Daoy (cell line): ENCODE measurements at places on chromosomes 11 and 22.

DNA sequence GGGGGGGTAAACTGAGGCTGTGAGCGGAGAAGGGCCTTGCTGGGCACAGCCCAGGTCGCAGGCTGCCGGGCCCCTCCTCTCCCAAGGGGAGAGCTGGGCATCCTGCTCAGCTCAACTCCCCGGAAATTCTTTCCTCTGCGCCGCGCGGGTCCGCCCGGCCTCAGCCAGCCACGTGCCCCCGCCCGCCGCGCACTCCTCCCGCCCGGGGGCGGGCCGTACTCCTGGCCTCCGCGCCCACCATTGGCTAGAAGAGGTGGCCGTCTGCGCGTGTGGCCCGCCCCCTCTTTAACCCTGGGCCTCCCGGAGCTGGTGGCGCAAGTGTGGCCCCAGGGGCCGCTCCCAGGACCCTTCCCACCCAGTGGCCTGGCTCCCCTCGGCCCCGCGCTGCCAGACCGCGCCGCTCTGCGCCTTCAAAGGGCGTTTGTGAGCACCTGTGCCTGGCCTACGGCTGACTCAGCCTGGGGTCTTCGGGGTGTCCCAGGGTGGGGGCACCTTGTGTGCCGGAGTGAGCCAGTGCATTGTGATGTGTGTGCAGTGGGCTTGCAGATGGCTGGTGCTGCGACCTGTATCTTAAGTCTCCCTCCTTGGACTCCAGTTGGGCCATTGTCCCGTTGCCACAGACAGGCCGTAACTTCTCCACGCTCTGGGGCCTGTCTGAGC, 2.0 kb downstream of the MRGPRF start:
- DNase-seq = peak; percentile 70

DNA sequence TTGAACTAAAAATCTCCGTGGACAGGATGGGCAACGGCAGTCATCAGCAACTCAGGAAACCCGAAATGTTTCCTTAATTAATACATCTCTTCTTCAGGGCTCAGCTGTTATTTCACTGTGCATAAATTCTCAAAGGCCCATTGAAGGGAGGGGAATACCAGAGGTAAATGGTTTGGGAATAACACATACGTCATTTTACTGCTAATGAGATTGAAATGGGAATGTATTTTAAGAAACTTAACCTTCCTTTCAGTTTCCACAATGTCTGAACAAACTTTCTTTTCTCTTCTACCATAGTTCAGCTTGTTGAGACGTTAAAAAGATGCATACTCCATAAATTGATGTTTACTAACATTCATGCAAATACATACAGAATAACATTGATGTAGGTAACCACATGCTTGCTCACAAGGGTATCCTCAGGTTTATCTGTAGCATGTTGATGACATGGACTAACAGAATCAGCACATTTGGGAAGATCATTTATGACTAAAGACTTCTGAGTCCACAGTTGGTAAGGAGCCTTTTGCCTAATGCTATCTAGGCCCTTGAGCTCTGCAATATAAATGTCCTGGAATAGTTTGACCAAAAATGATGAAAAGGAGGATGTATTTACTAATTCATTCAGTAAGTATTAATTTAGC, 7.7 kb upstream of the PRRG4 start:
- no peak for DNase-seq

DNA sequence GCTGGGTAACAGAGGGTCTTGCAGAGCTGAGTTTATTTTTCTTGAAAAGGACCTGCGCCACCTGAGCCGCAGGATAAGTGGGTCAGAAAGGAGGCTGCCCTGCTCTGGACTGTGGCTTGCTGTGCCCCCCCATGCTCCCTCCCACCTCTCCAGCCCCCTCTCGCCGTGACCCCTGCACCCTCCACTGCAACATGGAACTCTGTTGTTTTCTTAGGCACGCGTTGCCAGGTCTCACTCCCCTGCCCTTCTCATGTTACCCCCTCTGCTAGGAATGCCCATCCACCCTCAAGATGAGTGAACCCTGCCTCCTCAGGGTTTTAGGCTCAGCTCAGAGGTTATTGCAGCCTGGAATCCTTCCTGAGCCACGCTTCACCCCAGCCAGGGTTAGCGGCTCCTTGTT, 10.8 kb downstream of the ETS1 start:
- DNase-seq = no peak

- DNase-seq = peak; percentile 64
Measured at GRCh38 chr22:45688600-45689080, 17.0 kb downstream of the ATXN10 start.

- DNase-seq = no peak
Measured at GRCh38 chr11:96061730-96062129, 137.8 kb upstream of the MTMR2 start.

GRCh38 chr11:6410695-6411430, 8.0 kb downstream of the APBB1 start:
- no peak for DNase-seq

DNA sequence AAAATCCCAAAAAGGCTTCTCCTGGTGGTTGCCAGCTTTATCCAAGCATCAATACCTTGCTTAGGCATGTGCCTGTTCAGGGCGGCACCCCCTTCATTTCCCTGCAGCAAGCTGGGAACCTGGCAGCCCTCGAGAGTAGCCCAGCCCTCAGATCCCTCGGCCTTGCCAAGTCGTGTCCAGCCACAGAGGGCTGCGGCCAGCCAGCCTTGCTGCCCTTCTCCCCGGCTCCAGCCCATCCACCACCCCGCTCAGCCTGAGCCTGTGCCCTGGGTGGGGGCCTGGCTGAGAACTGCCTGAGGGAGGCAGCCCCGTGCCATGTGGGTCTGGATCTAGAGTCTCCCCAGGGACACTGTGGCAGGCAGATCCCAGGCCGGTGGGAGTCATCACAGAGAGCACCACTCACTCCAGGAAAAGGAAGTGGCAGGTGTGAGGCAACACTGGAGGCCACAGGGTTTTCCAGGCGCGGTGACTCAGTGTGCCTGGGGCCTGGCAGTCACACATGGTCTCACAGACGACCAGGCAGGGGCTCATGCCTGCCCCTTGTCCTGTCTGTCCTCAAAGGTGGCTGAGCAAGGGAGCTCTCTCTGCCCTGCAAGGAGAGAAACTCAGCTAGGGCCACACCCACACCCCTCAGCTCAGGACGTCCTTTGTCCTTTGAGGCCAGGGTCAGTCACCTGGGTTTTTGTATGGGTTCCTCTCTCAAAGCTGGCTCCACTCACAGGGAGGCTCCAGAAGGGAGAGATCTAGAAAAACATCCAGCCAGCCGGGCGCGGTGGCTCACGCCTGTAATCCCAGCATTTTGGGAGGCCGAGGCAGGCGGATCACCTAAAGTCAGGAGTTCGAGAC, 12.2 kb upstream of the CDC42BPG start:
- DNase-seq = peak; percentile 98

DNA sequence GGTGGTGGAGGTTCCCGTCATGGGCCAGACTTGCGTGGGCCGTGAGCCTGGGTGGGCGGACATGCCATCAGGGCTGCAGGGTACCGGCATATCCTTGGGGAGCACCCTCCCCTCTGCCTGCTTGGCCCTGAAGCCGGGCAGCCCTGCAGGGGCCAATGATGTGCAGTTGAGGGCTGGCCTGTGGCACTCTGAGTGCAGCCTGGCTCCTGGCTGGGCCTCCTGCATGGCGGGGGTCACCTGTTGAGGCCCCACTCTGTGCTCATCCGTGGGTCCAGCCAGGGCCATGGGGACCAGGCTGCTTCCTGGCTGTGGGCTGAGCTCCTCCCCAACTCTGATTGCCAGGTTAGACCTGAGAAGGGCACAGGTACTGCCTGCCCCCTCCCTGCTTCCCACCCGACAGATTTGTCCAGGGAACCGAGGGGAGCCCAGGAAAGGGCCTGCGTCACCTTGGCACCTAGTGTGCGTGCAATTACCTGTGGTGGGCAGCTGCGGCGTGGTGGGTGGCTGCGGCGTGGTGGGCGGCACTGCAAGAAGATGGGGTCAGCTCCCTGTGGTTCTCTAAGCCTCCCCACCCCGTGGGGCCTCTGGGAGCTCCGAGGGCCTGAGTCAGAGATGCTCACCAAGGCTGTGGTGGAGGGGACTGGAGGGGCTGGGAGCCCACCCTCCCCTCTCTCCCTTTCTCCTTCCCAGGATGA, 16.2 kb downstream of the MUC6 start:
- DNase-seq = no peak

GRCh38 chr11:119486691-119487259, 63.8 kb upstream of the THY1 start:
- DNase-seq = no peak

DNA sequence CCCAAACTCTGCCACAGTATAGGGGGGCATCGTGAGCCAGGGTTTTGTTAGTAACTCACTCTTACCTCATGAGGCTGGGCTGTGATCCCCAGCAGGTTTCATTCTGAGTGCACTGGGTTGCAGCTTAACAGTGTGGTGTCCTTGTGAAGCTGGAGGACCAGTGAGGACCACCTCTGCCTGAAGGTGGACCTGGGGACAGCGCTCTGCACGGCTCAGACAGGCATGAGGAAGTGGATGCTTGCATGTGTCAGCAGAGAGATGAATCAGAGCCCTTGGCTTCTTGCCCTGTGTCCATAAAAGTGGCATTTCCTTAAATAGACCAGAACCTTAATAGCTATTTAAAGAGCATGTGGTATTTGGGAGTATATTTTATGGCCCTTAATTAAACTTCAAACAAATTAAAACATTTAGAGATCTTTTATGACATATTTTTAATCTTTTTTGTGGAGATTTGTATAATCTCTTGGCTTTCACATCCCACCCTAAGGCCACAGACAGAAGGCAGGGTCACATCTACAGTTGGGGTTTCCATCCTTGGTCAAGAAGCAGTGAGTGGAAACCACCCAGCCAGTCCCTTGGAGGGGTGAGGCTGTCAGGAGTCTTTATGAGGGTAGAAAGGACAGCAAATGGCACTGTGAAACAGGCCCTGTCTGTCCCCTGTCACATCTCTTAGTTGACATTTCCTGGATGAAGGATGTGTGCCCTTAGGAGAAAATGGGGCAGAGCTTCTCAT, 24.8 kb upstream of the ADORA2A start:
- DNase-seq = peak; percentile 90

DNA sequence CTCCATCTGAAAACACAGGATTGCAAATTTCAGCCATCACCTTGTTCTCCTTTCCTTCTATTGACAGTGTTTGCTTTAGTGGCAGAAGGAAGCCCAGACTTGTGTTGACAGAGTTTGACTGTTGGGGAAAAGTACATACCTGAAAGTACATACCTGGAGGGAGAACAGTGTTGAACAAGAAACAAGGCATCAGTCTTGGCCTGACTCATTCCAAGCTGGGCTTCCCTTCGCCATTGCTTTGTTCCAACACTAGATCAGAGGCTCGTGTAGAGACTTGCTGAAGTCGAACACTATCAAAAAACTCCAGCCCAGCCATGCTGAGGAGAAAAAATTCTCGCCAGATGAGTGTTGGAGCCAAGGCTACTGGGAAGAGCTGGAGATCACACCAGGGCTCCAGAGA, 133.4 kb downstream of the BBOX1 start:
- no peak for DNase-seq

DNA sequence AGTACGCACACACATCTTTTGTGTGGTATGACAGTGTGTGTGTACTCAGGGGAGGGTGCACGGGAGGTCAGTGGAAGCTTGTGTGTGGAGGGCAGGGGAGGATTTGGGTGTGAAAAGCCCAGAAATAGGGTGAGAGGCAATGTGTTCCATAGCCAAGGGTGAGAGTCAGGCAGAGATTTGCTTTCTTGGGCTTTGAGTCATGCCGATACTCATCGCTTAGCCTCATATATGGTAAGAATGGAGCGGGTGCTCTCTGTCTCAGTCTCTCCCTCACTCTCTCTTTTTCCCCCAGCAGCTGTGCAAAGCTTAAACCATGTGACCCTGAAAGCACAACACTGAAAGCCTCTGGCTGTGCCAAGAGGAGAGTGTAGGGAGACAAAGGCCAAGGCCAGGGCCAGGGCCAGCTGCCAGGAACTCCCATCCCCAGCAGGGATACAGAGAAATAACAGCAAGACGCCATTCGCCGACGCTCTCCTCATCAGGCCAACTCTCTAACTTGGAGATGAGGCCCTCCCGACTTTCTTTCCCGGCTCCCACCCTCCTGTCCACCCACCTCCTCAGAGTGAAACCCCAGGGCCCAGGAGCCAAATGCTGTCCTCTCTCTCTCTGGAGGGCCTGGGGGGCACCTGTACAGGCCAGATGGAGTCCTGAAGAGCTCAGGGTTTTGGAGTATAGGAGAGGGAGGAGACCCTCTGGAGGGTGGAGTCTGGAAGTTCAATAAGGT, 20.3 kb upstream of the MICAL3 start:
- no peak for DNase-seq

GRCh38 chr22:48710410-48710809, 1117.3 kb downstream of the BRD1 start:
- no peak for DNase-seq

- DNase-seq = no peak
Measured at GRCh38 chr11:118881228-118881627, 2.5 kb upstream of the CXCR5 start.

DNA sequence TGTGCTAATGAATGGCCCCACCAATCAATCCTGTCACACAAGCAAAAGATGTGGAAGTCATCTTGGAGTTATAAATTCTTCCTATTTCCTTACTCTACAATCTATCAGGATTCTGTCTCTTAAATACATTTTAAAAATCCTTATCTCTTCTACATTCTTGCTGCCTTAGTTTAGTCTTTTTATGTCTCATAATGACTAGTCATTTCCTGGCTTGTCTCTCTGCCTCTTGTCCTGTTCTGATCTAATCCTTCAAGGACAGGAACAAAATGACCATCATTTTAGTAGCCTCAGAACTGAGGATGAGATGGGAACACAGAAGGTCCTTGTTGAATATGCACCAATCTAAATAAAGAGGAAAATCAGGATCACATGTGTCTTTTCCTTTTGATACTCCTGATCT, 56.6 kb upstream of the LIN7C start:
- DNase-seq = peak; percentile 26

- no peak for DNase-seq
Measured at GRCh38 chr11:127627204-127627603, 626.6 kb upstream of the KIRREL3 start.

- DNase-seq = no peak
Measured at GRCh38 chr11:45147891-45148675, 1.6 kb downstream of the PRDM11 start.

GRCh38 chr22:41479671-41480396, 10.9 kb downstream of the ACO2 start:
- DNase-seq = peak; percentile 35

- no peak for DNase-seq
Measured at GRCh38 chr11:34865261-34865660, 50.9 kb downstream of the APIP start.

- no peak for DNase-seq
Measured at GRCh38 chr22:49235463-49236300, 592.0 kb downstream of the BRD1 start.

GRCh38 chr11:64382586-64382985, 23.6 kb downstream of the RPS6KA4 start:
- no peak for DNase-seq

DNA sequence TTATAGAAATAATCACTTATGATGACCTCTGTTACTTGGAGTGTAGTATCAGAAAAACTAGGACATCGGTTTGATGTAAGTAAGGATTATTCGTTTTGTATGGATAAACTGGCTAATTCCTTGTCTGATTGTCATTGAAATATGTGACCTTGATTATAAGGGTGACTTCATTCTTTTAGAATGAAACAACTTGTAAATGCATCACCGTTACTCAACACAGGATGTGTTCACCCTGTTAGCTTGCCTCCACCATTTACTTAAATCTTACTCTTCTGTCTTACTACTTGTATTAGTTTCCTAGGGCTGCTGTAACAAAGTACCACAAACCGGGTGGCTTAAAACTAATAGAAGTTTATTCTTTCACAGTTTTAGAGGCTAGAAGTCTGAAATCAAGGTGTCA, 7.9 kb downstream of the SFI1 start:
- DNase-seq = no peak
